ENCODE measurements at places on chromosomes 13 and 19. TPM values are rescaled to one million over a fixed set of nuclear protein-coding genes. Genes with fewer than 3 reads are reported as not detected.

- no peak for DNase-seq
These were observed 1.0 kb downstream of the C19orf73 start for GRCh38 chr19:49117677-49118564.

The CRX gene
- total RNA-seq: not detected

DNA sequence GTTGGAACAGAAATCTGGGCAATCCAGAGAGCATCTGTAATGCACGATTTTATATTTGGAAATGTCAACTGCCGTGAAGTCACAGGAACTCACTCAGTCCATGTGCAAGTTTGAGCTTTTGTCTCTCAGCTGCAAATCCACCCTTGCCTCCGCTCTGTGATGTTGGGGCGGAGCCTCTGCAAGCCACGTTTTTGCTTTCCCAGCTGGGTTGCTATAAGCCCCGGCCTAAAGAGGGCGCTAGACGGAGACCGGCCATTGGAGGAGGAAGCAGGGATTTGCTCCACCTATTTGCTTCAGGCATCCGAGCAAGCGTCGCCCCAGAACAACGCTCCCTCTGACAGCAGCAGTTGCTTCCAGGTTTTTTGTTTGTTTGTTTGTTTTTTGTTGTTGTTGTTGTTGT is 56.2 kb downstream of the TRPM4 start:
- no peak for DNase-seq

GRCh38 chr13:50318887-50319286 is 303.6 kb downstream of the KCNRG start:
- no peak for DNase-seq

DNA sequence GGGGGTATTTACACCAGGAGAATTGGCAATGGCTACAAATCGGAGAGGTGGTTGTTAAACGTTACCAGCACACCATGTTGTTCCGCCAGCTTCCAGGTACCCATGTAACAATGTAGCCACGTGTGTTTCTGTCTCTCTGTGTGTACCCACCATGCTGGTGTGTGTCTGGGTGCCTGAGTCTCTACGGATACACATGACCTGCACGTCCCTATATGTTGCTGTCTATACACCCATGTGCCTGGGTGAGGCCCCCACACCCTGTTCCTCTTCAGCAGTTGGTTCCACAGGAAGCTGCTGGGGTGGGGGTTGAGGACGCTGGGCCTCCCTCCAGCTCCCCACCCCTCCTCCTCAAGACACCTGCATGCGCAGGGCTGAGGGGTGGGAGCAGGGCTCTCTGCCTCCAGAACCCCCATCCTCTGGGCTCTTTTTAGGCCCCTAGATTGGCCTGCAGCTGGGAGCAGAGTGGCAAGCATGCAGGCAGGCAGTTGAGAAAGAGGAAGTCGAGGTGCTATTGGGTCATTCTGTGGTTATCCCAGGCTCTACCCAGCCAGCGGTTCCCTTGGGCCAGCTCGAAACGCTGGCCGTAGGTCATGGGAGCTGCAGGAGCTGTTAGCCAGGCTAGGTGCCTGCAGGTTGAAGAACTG is at the start of gene ARHGEF18:
ARHGEF18 (plus strand) TSS at position 351 of the 644 bp plus-strand sequence. CDS start 13,954 bp downstream, outside the sequence.
- DNase-seq: peak; percentile 87

The SELENOV gene
- total RNA-seq: not detected

Data from mesenteric fat pad (tissue), 1 donor.